ENCODE measurements at places on chromosomes 5 and 9.

DNA sequence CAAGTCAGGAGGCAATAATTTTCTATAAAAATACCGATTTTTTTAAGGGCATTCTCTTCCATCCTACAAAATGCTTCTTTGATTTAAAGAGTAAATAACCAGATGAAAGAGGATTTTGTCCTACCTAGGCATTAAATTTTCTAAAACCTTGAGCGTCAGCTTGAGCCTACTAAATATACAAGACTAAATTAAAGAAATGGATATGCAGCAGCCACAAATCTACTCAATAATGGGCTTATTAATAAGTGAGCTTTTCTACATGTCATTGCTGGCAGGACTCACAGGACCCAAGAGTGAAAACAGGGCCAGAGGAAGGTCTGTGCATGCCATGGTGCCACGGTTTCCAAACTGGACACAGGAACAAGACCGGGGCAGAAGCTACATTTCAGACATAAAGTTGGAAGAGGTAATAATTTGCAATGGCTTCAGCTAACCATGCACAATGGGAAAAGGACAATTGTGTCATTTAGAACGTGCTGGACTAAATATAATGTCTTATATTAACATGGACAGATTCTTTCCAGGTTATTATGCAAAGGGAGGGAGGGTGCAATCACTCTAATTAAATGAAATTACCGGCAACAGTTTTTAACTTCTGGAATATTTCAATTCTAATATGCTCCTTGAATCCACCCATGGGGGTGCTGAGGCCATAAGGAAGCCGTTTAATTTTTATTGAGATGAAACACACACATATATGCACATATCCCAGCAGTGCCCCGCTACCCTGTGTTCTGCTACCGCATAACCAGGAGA, 5.2 kb downstream of the WHRN start:
- no peak for DNase-seq

- no peak for DNase-seq
Observed at GRCh38 chr9:130451004-130451390, 6.2 kb downstream of the ASS1 start.

- no peak for DNase-seq
Observed at GRCh38 chr9:121699571-121700164, 48.2 kb downstream of the DAB2IP start.

DNA sequence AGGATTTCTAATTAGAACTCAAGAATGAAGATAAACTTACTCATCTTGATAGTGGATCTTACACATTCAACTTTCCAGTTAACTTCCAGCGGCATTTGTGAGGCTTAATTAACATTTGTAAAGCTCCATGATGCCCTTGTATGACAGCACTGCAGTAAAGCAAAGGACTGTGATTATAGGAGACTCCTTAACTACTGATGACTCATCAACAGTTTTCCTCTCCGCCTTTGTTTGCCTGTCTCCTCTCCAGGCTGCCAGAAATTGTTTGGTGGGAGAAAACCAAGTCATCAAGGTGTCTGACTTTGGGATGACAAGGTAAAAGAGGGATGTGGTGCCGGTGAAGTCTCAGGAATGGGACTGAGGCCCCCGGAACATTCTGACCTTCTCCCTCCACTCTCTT, 20.4 kb upstream of the CYFIP2 start:
- no peak for DNase-seq

GRCh38 chr5:126355940-126356339, 67.3 kb upstream of the GRAMD2B start:
- DNase-seq, result no peak

- no peak for DNase-seq
Observed at GRCh38 chr5:173670791-173671120, 54.3 kb upstream of the BOD1 start.

GRCh38 chr9:106962122-106962521, 99.2 kb downstream of the ZNF462 start:
- no peak for DNase-seq

GRCh38 chr5:169652057-169652456, 15.0 kb downstream of the DOCK2 start:
- DNase-seq, result no peak

DNA sequence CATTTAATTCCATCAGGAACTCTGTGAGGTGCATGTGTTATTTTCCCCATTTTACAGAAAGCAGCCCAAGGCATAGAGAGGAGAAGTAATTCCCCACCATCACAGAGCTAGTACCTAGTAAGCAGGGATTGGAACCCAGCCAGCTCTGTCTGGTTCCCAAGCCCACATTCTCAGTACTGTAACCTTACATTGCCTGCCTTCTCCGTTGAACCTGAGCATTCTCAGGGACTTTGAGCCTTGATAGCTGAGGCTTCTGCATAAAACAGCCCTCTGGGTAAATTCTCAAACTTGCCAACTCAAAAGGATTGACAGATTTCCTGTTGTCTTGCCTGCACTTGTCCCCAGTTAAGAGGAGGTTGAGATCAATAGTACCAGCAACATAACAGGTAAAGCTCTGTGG, 9.2 kb upstream of the GLE1 start:
- no peak for DNase-seq

DNA sequence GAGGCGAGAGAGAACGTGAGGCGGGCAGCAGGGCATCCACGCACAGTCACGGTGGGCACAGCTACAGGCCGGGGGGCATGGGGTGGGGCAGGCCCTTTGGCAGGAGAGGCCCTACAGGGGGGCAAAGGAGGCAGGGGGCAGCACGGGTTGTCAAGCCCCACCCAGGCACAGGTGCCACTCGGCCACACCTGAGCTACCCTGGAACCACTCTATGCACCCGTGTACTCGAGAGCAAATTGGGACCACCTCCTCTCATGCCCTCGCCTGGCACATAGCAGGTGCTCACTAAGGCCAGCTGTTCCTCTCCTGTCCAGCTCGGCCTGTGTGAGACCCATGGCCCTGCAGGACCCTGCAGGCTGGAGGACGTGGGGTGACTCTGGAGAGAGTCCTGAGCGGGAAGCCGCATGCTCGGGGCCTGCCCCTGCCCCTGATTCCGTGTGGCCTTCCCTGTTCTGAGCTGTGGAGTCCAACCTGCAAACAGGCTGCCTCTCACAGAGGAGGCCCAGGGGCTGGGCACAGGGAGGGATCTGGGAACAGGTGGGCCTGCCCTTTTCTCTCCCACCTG, 31.4 kb upstream of the SARDH start:
- DNase-seq, result no peak

DNA sequence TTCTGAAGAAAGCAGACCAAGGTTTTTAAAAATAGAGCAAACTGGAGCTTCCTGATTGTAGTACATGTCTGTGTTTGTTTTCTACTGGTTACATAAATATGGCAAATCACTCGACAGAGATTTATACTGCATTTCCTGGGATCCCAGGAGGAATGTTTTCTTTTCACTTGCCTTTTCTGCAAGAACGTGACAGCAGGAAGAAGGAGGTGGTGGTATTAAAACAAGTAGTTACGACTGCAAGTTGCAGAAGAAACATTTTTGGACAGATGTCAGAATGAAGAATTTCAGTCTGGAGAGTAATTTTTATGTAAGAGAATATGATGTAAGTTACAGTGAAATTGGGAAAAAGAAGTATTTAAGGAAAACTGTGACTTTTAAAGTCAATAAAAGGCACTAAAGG, 253.7 kb upstream of the NFIL3 start:
- DNase-seq, result no peak

- no peak for DNase-seq
Observed at GRCh38 chr5:107184871-107185270, 485.9 kb downstream of the EFNA5 start.

- DNase-seq, result no peak
Observed at GRCh38 chr9:114696814-114697544, 15.0 kb upstream of the TEX48 start.

All from GF-D8 (cell line).